ENCODE measurements at places on chromosomes 2 and 18.
A peak's percentile ranks its signal among the peaks of the same experiment; 100 is the strongest.

- no peak for DNase-seq
Measured at GRCh38 chr18:58038063-58038462, 6.0 kb upstream of the NEDD4L start.

- no peak for DNase-seq
Measured at GRCh38 chr2:216474925-216475670, 23.5 kb upstream of the RPL37A start.

DNA sequence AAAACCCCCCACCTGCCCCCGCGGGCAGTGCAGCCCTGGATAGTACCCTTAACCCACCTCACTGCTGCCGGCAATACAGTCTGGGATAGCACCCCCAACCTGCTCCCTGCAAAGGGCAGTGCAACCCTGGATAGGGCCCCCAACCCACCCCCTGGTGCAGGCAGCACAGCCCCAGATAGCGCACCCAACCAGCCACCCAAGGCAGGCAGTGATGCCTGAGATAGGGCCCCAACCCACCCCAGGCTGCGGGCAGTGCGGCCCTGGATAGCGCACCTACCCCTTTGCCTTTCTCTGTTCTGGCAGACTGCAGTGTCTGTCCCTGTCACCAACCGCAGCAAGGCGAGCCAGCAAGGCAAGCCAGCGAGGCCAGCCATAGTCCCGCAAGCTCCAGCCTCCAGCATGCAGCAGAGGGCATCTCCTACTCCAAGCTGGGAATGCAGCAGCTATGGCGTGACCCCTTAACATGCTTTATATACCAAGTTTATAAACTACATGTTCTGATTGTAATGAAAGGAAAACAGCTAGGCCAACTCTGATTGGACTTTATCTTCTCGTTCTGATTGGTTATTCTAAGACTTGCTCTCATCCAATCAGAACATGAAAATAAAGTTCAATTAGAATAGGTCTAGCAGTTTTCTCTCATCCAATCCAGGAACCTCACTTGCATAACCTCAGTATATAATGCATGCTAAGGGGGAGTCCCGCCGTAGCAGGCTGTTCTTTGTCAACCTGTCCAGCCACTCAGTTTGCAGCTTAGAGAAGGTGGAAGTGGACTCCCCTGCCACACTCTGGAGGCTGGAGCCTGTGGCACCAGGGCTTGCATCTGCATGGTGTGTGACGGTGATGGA lies 34.1 kb upstream of the ANKRD62 start:
- DNase-seq = no peak

DNA sequence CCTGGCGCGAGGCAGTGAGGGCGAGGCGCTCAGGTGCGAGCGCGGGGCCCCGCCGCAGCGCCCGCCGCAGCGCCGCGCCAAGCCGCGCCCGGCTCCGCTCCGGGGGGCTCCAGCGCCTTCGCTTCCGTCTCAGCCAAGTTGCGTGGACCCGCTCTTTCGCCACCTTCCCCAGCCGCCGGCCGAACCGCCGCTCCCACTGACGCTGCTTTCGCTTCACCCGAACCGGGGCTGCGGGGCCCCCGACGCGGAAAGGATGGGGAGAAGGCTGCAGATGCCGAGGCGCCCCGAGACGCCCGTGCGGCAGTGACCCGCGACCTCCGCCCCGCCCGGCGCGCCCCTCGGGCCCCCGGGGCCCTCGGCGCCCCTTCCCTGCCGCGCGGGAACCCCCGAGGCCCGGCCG lies 328 bp upstream of the INHBB start:
- DNase-seq = no peak

DNA sequence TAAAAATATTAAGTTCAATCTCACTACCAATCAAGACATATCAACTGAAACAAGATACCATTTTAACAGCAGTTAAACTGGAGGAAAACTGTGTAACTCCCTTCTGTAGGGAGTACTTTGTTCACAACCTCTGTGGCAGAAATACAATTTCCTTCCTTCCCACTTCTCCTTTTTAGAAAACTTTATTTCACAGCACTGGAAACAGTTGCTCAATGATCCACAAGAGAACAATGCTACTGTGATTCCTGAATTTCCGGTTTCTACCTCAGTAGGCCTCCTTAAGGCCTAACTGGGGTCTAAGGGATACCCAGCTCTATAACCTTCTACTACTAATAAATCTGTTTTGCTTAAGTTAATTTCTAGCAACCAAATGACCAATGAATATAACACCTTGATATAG lies 14.1 kb downstream of the TLK1 start:
- no peak for DNase-seq

DNA sequence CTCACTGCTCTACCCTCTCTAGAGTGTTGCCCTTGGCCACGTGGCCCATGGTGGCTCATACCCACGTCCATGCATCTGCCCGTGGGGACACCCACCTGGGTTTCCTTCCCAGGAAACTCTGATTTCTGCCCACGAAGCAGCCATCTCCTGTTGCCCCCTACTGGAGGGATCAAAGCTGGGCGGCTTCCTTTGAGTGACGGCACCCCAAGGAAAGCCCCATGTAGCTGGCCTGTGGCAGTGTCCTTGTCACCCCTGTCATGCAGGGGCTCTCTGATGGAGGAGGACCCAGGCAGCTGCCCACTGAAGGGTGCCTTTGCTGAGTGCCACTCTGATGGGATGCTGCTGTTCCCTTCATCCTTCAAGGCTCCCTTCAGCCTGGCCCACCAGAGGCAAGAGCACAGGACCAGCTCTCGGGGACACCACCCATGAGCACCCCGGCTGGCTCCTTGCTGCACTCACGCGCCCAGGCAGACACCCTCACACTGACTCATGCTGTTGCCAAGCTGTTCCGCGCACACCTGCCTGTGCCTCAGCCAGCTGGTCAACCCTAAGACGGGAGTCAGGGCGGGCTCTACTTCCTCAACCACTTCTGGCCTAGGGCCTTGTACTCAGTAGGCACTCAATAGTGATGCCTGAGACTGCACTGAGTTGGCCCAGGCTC lies 101.1 kb downstream of the CTIF start:
- DNase-seq = no peak

GRCh38 chr2:135890149-135890548 lies 13.9 kb upstream of the MCM6 start:
- DNase-seq = no peak

- peak; percentile 36 for DNase-seq
Measured at GRCh38 chr2:24830351-24830750, 37.1 kb downstream of the CENPO start.

DNA sequence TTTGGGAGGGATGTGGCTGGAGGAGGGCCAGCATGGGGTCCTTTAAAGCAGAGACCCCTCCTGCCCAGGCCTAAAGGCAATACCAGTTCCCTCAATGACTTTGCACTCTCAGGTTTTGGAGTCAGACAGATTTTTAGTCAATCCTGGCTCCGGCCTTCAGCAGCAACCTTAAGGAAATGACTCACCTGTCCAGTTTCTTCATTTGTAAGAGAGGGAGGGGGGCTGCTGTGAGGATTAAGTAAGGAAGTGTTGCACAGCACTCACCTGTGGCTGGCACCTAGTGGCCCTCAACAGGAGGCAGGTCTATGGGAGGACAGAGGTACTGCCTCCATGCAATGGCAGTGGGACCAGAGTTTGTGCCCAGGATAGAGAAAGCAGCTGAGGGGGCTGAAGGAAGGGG lies 13.7 kb downstream of the CNGA3 start:
- DNase-seq = no peak

GRCh38 chr2:85010404-85010803 lies 39.4 kb downstream of the KCMF1 start:
- no peak for DNase-seq

- DNase-seq = no peak
Measured at GRCh38 chr18:77098029-77098428, 34.6 kb downstream of the MBP start.

GRCh38 chr2:201854841-201855240 lies 48.5 kb downstream of the CDK15 start:
- DNase-seq = peak; percentile 34

GRCh38 chr18:11324956-11325882 lies 175.8 kb upstream of the PIEZO2 start:
- peak; percentile 65 for DNase-seq

- no peak for DNase-seq
Measured at GRCh38 chr2:240203031-240203787, 62.8 kb upstream of the OTOS start.

DNA sequence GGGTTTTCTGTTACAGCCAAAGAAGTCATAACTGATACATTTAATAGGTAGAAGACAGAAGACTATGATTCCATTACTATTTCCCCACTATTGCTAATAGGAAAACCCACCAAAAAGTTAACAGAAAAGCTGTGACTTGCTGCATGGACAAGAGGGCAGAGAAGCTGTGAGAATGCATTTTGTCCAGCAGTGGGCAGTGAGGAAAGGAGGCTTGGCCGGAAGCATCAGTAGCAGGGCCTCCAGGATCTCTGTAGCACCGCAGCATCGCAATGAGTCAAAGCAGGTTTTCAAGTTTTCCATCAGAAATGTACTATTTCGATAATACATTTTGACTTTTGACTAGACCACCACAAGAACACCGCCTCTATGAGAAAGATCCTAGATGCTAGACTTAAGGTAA lies 24.9 kb downstream of the MYO5B start:
- DNase-seq = no peak

DNA sequence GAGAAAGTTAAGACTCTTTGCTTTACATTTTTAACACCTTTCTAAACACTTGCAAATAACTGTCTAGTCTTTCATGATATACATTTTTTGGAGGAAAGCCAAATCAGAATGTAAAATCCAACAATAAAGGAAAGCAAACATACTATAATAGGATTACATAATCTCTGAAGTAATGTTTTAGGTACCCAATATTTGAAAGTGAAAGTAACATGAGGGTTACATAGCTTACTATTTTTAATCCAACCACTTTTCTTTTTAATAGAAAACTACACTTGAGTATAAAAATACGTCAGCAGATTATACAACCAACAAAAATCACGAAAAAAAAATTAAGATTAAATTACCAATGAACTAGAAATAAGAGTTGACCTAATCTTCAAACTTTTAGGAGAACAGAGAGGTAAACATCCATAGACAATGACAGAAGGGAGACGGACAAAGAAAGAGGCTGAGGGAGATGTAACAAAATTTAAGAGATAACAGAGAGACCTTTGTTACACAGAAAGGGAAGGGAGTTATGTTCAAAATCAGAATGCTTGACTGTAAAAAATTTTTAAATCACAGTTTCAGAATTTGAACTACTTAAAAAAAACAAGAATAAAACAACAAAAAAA lies 150.0 kb downstream of the IKZF2 start:
- DNase-seq = no peak

- no peak for DNase-seq
Measured at GRCh38 chr2:152565884-152566727, 151.2 kb downstream of the PRPF40A start.

All from AG08395 (cell line).